ENCODE measurements at places on chromosomes 2 and 18.

DNA sequence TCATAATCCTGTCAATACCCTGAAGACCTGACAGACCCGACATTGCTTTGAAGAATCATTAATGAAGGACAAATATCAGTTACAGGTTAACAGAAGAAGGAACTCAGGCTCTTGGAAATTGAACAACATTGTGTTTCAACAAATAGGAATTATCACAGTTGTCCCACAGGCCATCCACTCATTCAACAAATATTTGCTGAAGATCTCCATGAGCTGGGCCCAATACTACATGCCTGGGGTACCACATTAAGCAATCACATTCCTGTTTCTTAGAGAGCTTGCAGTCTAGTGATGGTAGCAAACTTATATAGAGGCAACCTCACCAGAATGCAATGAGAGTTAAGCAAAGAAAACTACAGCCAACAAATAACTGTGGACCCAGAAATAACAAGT lies 671.6 kb upstream of the ACVR2A start:
- no peak for DNase-seq

DNA sequence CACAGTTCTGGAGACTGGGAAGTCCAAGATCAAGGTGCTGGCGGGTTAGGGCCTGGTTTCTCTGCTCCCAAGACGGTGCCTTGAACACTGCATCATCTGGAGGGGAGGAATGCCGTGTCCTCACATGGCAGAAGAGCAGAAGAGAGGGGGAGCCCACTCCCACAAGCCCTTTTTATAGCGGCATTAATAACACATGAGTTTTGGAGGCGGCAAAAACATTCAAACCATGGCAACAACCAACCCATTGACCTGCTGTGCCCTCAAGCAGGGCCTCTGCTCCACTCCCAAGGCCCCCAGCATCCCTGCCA lies 62.0 kb downstream of the SMAD7 start:
- no peak for DNase-seq

DNA sequence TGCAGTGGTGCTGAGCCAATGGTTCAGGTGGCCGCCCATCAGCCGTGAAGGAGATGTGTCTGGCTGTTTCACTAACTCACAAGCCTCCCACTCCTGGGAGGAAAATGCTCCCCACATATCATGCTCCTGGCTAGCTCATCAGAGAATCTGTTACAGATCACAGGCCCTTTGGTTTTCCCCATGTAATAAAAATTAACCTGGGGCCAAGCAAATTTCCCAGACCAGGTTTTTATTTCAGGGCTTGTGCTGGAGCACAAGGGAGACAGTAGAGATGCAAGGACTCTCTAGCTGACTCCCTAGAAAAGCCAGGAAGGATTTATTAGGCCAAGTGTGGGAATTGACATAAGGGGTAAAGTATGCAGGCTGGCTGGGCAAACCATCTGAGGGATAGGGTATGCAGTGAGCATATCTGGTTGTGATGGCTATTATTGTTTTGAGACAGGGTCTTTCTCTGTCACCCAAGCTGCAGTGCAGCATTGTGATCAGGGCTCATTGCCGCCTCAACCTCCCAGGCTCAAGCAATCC lies 40.6 kb upstream of the CCBE1 start:
- no peak for DNase-seq

DNA sequence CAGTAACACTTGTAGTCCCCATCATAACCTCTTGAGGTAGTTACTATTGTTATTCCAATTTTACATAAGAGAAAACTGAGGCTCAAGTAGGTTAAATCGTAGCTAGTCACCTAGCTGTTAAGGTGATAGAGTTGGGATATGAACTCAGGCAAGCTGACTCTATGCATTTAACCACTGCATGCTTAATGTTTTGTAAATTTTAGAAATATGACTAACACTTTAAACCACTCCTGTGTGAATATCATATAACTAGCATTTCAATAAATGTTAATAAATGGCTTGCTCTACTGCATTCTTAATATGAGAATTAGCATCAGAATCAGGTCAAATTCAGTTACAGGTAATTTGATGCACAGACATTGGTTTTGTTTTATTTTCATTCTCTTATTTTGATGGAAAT lies 35.6 kb upstream of the CREB1 start:
- DNase-seq: no peak

DNA sequence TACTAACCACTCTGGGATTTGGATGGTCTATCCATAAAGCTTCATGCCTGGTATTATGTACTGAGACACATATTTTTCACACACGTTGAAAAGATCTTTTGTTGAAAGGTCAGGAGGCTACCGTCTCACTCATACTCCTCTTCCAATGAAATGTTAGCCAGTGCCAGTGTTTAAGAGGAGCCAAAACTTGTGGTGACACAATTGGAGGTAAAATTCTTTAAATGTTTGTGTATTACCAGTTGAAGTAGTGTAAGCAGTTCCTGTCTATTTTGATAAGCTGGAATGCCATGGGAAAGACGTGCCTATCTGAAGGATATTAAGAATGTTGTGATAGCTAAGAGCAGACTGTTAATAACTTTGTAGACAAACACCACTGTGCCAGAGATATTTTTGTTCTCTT lies 32.1 kb downstream of the MARCHF7 start:
- no peak for DNase-seq

GRCh38 chr2:16747689-16748088 lies 82.1 kb upstream of the CYRIA start:
- no peak for DNase-seq

DNA sequence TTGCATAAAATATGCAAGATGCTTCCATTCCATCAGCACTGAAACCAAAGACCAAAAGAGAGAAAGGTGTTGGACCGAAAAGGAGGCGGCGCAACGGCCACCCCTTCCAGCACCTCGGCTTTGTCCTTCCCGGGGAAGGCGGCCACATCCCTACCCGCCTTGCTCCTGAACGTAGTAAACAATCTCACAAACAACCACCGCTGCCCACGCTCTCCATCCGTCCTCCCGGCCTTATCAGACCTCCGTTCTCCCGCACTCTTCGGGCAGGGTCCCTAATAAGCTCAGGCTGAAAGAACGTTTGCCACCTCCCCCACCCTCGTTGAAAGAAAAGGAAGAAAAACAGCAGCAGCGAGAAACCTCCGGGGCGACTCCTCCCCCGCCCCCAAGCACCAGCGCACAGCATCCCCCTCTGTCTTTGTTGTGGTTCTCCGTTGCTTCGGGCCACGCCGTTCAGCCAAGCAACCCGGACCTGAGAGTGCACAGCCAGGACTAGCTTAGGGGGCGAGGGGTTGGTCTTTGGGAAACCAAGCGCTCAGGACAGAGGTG lies 4.4 kb downstream of the EVX2 start:
- DNase-seq: no peak

- DNase-seq: no peak
Observed at GRCh38 chr18:56067214-56067894, 479.4 kb upstream of the TCF4 start.

DNA sequence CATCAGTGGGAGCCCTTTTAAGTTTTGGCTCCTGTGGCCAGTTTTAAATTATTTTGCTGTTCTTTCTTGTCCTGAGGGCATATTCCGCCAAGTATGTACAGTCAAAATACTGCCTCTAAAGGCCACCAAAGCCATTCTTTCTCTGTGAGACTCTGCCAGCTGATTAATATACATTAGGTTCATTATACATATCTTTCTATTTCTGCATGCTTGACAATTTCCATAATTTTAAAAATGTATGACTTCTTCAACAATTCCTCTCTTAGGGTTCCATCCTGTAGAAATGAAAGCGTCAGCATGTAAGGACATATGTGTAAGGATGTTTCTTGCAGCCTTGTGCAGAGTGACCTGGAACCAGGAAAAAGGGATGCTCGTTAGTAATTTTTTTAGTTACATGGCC lies 291.9 kb downstream of the PHLPP1 start:
- no peak for DNase-seq

DNA sequence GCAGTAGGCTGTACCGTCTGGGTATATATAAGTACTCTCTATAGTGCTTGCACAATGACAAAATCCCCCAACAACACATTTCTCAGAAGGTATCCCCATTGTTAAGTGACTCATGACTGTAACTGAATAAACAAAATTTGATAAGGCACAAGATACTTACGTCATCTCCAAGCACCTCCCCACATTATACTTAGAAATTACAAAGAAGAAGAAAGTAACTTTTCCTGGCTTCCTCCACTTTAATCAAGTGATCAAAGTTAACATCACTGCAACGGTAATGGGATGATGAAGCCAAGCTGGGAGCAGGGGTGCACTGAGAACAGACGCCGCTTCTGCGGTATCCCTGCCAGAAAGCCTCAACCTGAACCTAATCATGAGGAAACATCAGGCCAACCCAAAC lies 9.7 kb downstream of the TNS1 start:
- DNase-seq: no peak

- peak; percentile 62 for DNase-seq
Observed at GRCh38 chr2:203534621-203535077, 452 bp downstream of the RAPH1 start.

DNA sequence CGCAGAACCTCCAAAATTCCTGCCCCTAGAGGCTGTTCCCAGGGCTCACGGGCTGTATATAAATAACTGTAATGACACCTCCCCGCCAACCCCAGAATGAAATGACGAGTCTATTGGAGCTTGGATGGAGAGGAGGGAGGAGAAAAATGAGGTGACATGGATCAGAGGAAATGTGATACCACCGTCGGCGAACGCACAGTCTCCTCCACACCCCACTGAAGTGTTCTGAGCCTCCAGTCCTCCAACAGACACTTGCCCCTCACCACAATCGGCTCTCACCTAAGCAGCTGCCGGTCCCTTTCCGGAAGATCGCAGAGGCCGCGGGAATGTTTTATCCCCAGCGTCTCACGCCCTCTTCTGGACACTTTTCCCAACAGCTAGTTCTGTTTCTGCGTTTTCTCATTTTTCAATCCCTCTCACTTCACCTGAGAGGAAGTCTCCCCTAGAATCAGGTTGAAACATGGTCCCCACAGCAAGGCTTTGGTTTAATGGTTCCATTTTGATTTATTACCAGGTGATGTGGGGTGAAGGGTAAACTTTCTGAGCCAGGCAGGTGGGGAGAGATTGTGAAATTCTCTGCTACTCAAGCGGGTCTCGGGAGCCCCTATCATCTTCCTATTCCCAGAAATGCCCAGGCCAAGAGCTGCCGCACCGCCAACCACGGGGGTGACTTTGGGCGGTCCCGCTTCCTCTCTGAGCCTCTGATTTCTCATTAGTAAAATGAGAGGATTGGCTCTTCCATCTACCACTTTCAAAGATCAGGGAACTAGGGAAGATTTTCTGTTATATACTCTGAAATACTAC lies 9.1 kb upstream of the MYO5B start:
- no peak for DNase-seq

DNA sequence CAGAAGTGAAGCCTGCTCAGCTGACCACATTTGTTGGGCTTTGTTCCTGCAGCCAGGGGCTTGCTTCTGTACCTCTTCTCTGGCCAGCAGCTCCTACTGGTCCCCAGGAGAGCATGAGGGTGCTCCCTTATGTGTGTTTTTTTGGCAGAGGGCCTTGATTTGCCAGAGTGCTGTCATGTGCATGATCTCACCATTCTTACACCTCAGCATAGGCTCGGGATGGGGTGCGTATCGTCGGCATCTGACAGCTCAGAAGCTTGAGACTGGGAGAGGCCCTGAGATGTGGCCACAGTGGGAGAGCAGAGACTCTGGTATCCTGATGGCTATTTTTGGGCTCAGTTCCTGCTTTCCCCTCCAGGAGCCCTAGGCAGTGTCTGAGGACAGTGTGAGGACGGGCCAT lies 71.2 kb downstream of the CELF4 start:
- DNase-seq: no peak

- no peak for DNase-seq
Observed at GRCh38 chr2:3290655-3291054, 87.0 kb downstream of the EIPR1 start.

DNA sequence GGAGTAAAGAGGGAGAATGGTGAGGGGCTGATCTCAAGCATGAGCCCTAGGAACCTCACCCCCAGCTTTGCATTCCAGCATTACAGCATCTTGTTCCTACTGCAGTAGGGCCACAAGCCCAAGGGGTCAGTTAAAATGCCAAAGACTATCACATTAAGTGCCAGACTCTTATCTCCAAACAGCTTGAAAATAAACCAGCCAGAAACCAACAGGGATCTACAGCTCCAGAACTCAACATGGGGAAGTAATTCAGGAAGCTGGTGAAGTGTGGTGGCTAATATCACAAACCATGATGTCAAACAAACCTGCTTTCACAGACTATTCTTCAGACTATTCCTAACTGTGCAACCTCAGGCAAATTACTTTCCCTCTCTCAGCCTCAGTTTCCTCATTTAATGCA lies 278.3 kb downstream of the TNS1 start:
- DNase-seq: no peak

- DNase-seq: no peak
Observed at GRCh38 chr2:2166881-2167280, 164.2 kb downstream of the MYT1L start.

DNA sequence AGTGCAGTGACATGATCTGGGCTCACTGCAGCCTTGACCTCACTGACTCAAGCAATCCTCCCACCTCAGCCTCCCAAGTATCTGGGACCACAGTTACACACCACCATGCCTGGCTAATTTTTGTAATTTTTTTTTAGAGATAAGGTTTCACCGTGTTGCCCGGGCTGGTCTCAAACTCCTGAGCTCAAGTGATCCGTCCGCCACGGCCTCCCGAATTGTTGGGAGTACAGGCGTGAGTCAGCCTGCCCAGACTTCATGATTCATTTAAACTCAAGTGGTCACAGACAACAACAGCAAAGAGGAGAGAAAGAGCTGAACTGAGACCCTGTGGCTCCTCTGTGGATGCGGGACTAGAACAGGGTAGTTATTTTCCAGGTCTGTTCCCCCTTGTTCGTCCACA lies 83.0 kb downstream of the TSHZ1 start:
- no peak for DNase-seq

- DNase-seq: no peak
Observed at GRCh38 chr2:59622599-59623308, 930.7 kb downstream of the BCL11A start.

- DNase-seq: no peak
Observed at GRCh38 chr2:39550701-39551285, 113.7 kb upstream of the MAP4K3 start.

GRCh38 chr18:59813942-59814341 lies 85.9 kb upstream of the PMAIP1 start:
- no peak for DNase-seq

GRCh38 chr2:218081063-218081462 lies 12.0 kb downstream of the RUFY4 start:
- no peak for DNase-seq

Data from CD8-positive, alpha-beta T cell (primary cell).